T follicular helper cell (primary cell): ENCODE measurements at places on chromosomes 12 and 14.

DNA sequence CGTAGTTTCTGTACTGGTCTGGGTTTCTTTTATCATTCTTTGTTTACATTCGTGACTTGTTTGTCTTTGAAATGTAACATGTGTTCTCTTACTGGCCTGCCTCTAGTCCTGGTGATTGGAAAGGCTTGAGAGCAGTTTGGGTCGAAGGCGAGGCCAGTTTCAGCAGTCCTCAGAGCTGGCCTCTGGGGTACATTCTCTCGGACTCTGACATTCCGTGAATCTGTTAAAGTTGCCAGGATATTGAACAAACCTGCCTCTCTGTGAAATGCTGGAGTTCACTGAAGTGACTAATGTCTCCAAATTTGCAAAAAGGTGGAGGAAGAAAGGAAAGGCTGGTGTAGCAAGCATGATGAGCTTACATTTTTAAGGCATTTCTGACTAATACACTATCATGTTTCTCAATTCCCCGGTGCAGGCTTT lies 1.5 kb downstream of the PLEKHA5 start:
- no peak for DNase-seq

- no peak for DNase-seq
These were observed 46.4 kb upstream of the SYT10 start for GRCh38 chr12:33486058-33486457.

GRCh38 chr12:105706321-105706972 lies 376.0 kb downstream of the C12orf75 start:
- DNase-seq: no peak

- DNase-seq: no peak
These were observed 55.0 kb downstream of the TMX1 start for GRCh38 chr14:51294951-51295525.

- DNase-seq: no peak
These were observed 9.2 kb downstream of the APOLD1 start for GRCh38 chr12:12794686-12795085.

- no peak for DNase-seq
These were observed 96.0 kb downstream of the TGFB3 start for GRCh38 chr14:75885829-75886228.

GRCh38 chr14:76844223-76844622 lies 18.0 kb downstream of the LRRC74A start:
- peak; percentile 36 for DNase-seq

DNA sequence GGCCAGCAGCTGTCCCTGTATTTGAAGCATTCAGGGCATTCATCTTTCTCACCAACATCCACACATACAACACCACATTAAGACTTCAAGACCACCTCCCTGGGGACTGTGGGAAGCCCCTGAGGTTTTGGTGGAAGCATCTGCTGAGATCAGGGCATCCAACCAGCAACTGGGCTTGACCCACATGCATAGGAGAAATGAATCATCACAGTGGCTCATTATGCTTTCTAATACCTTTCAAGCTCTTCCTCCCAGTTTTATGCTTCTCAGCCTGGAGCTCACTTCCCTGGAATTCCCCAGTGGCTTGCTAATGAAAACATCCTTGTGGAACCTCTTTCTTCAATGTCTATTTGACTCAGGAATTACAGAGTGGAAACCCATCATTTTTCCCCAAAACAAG lies 21.4 kb upstream of the CMKLR1 start:
- DNase-seq: no peak

- DNase-seq: no peak
These were observed 4.0 kb upstream of the SYCP3 start for GRCh38 chr12:101743242-101743641.

DNA sequence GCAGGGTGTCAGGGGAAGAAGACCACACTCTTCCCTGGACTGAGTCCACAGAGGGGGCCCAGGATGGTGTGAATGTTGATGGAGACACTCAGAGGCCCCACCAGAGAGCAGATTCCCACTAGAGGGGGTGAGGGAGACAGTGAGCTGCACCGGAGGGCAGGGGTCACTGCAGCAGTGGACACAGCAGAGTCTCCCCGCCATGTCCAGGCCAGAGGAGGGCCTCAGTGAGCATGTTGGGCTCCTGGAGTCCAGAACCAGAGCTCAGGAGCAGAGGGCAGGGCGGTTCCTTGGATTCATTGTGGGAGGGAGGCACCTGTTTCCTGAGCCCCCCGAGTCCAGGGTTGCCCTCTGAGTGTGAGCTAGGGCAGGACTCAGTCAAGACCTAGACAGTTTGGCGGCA lies 1.8 kb upstream of the KRT82 start:
- DNase-seq: no peak

GRCh38 chr12:106633451-106633823 lies 50.6 kb downstream of the RFX4 start:
- no peak for DNase-seq

DNA sequence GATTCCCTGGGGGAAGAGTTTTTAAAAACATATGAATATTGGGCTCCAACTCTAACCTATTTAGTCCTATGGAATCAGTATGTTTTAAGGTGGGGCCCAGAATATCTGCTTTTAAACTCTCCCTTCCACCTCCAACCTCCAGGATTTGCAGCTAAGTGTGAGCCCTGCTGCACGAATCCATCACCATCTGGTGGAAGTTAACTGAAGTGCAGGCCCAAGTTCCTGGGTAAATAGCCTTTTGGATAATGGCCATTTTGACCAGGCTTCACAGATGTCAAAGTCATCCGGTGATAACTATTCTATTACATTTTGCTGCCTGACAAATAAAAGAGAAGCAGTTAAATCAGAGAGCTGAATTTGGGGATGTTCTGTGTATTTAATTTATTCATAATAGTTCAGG lies 58.1 kb upstream of the RMST start:
- no peak for DNase-seq

DNA sequence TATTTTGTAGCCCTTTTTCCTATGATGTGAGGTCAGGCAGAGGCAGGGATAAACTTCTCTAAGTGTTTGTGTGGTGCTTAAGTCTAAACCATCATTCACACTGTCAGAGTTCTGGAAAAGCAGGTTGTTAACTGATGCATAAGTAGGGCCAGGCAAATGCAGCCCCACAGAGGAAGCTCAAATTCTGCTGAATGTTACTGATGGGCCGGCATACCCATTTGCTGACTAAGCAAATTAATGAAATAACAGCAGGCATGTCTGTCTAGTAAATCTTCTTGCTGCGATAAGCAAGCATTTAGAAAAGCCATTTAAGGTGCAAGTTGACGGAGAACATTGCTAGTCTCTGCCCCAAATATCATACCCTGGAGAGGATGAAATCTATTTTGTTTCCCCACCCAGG lies 523.2 kb upstream of the CCDC196 start:
- no peak for DNase-seq

DNA sequence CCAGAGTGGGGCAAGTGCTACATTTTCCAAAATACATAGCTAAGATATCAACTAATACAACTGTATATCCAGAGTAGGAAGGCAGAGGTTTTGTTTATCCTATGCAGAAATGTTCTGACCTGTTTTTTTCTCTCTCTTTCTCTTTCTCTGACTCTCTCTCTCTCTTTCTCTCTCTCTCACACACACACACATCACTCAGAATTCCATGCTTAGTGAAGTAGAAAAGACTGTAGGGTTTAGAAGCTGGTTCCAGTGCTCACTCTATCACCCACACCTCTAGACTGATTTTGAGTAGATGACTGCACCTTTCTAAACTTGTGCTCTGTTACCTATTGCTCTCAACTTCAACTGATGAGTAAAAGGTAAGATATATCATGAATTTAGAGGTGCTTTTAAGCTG lies 356.7 kb downstream of the LRIG3 start:
- DNase-seq: no peak

DNA sequence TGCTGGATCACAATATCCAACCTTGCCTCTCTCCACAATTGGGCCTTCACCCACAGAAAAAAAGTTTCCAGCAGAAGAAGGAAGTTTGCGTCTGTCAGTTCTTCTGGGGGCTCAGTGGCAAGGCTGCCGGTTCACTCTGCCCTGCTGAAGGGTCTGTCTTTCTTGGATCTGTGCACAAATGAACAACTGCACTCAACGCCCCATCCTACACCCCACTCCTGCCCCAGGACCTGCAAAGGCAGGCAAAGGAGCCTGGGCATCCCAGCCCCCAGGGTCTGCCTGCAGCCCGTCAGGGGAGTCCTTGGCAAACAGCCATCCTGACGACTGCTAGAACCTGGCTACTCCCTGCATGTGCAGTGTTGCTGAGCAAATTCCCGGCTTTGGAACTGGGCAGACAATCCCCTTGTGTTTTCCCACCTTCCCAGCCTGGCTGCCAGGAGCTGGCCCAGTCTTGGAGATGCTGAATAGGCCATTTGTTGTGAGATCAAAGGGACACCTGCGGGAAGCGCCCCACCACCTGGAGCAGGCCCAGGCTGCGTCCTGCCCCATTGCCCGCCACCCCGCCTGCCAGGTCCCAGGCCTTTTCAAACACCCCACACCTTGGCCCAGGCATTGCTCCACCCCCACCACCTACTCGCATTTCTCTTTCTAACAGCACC lies 311.9 kb downstream of the BCL11B start:
- no peak for DNase-seq

- no peak for DNase-seq
These were observed 38.2 kb downstream of the TRPV4 start for GRCh38 chr12:109795023-109795422.

- DNase-seq: no peak
These were observed 95.7 kb downstream of the RFLNA start for GRCh38 chr12:124390442-124391097.

GRCh38 chr12:116222358-116222757 lies 55.1 kb downstream of the MED13L start:
- DNase-seq: no peak

DNA sequence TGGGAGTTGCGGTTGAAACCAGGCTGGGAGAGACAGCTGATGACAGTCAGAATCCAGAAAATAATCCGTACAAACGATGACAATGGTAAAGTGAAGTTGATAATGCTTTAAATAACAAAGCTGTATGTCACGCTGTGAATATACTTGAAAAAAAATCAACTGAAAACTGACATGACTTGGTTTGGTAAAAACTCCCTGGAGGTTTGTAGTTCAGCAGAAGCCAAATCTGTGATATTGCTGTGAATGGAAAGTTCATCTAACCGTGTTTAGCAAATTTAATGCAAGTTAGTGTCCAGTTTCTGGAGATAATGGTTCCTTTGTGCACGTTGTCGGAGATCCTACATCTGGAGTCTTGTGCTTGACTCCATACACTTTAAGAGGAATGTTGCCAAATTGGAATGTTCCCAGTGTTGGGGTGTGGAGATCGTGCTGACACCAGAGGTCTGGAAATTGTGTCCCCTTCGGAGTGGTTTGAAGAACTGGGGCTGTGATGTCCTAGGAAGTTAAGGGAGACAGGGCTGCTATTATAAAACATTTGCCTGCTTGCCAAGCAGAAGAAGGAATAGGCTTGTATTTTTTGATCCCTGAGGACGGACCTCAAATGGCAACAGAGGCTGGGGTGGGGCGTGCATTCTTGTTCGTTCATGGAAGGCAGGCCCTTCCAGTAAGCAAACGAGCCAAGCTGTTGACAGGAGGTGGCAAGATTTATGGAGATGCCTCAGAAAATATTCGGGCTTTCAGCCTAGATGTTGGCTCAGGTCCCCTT lies 30.6 kb downstream of the PPFIBP1 start:
- DNase-seq: no peak

DNA sequence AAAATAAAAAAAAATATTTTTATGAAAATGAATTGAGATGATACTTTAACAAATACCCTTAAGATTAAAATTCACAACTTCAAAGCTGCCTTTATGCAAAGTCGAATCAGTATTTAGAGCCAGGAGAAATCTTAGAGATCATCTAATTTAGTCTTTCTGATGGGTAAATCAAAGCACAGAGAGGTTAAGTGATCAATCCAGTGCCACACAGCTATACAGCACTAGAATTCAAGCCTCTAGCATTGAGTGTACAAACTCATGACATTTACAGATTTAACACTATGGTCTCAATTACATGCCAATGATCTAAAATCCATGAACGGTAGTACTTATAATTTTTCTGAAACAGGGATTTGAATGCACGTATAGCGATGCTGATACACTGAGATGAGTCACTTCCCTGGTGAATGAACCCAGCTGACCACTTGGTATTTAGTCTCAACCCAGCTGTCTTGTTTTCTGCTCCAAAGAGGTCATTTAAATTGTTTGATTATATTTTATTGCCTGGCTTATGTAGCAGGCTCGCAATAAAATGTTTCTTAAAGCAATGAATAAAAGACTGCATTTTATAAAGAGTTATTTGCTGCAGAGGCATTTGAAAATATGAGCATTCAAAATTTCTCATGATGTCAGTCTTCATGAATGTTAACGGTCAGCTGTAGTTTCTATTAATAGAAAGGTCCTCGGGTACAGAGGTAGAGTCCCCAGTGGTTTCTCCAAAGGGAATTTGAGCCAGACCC lies 152.4 kb upstream of the PRICKLE1 start:
- DNase-seq: no peak

DNA sequence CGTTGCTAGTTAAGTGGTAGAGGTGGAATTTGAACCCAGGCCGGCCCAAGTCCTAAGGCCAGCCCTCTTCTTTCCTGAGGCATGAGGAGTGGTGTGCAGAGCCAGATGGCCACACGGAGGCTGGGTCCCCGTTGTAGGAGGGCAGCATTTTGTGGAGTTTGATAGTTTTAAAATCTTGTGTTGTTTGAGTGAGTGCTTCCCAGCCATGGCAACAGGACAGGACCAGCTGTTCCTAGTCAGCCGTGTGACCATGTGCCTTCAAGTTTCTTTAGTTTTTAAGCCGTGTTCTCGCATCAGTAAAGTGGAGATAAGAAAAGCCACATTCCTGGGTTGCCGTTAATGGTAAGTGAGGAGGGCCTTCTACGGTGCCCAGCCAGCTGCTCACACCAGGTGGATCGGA lies 44.4 kb downstream of the UBE3B start:
- DNase-seq: no peak

GRCh38 chr14:38309522-38310277 lies 53.8 kb upstream of the CLEC14A start:
- no peak for DNase-seq

GRCh38 chr14:63282997-63283883 lies 35.5 kb downstream of the GPHB5 start:
- DNase-seq: no peak

- DNase-seq: no peak
These were observed 18.1 kb downstream of the TAMALIN start for GRCh38 chr12:52024845-52025230.

GRCh38 chr14:21098076-21098891 lies at the start of gene ZNF219:
TSS of gene ZNF219 (minus strand) at chr14:21098655. CDS start at chr14:21093591, 5,064 bp downstream.
- DNase-seq: no peak

DNA sequence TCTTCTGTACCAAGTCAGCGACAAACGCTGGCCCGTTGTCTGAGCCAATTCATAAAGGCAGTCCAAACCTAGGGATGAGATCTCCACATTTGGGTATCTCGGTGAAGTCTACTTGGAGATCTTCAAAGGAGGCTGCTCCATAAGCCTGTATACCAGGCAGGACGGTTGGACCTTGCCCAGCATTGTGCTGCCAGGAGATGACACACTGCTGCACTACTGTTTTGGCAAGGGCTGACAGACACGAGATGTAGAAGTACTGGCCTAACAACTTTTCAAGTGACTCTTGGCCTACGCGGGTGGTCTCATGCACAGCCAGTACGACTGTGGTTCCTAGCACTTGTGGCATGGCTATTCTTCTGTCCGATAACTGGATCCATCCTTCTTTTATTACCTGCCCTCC lies 135.3 kb downstream of the SLC38A6 start:
- no peak for DNase-seq
